ENCODE measurements at places on chromosomes 6 and 20.

DNA sequence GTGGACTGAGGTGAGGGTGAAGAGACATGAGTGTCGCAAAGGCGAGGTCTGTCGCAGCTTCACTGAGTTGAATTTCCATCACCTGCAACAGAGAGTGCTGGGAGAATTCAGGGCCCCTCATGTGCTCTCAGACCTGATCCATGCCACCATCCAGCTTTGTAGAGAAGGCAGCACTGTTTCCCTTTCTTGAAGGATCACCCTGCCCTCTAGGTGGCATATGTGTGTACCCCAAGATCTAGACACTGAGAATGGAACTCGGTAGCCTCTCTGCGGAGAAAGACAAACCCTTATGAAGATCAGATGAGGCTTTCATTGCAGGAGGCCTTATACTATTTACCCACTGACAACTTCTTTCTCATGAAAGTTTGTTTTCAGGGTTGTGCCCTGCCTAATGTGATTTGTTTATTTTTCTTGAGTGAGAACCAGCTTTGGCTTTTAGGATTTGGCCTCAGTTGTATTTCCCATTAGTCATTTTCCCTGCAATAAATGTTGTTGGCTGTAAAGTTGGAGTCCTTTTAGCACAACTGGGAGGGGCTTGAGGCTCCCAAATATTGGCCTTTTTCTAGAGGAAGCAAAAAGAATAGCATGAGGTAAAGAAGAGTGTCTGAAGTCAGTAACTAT lies 811.3 kb downstream of the DHX35 start:
- DNase-seq, result no peak

DNA sequence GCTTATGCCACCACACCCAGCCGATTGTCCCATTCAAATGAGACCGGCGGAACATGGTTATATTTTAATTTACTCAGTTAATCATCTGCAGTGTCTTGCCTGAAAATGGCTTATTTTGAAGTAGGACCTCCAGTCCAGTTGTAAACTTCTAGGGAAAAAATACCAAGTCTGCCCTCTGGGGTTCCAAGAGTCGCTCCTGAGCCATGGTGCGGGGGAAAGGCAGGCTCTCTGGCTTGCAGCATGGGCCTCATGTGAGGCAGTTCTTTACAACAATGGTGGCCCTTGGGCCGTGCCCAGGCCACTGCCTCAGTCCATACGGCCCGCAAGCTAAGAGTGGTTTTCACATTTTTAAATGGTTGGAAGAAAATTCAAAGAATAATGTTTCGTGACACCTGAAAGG lies 62.7 kb upstream of the XRN2 start:
- DNase-seq, result no peak

- no peak for DNase-seq
Observed at GRCh38 chr6:168299541-168300511, 19.8 kb downstream of the DACT2 start.

DNA sequence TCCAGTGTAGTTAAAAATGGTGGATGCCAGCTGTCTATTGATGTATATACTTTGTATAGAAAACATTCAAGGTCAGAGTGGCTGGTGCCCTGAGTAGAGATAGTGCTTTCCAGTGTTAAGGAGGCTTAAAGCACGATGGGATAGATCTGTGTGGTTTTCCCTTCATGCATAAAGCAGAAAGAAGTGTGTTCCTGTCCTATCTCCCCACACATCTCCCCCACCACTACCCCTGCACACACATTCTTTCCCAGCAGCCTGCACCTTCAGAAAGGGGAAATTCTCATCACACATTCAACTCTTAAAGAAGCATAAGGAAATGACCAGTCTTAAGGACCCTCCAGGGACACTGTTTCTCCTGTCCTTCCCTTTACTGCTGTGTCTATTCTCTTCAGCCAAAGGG lies 221.7 kb upstream of the TAB2 start:
- no peak for DNase-seq

DNA sequence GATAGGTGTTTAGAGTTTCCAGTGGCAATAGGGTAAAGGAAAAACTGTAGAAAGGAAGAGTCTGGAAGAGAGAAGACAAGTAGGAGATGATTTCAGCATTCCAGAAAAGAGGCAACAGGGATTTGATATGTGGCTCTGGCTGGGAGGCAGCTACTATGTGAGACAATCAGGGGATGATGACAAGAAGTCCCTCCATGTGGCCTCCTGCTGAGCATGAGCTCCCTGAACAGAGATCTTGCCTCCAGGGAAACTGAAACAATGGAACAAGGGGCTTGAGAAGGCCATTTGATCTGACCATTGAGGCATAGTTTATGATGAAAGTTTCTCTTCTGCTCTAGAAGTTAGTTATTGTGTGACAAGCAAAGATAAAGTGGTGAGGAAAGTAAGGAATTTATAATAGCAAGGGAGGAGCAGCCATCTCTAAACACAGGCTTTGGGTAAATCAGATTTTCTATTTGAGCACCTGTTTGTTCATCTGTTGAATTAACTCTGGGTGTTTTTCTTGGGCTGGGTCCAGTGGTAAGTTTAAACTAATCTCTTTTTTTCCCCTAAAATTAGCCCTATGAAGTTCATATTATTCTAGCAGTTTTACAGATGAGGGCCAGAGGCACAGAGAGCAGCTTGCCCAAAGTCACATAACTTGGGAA lies 3.0 kb upstream of the GPX5 start:
- DNase-seq, result no peak

- no peak for DNase-seq
Observed at GRCh38 chr6:128632131-128632530, 111.7 kb upstream of the PTPRK start.

- no peak for DNase-seq
Observed at GRCh38 chr6:159204605-159205004, 35.4 kb downstream of the FNDC1 start.
